ENCODE measurements at places on chromosomes 5 and 9. TPM values are rescaled to one million over a fixed set of nuclear protein-coding genes. Genes with fewer than 3 reads are reported as not detected.

DNA sequence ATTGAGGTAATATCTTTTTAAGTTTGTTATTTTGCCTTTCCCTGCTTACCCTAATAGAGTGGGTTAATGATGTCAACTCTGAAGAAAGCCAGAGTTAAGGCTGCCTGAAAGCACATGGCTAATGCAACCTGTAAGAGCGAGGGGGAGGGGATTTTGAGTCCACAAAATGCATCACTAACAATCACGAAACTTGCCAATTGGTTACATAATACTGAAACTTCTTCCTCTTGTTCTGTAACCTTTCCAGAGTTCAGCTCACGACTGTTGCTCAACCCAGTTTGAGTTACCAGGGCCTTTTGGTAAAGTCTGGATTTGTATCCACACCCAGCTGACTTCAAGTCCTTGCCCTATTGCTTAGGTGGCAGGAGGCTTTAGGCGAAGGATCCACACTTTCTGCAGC is 308.8 kb downstream of the EFNA5 start:
- DNase-seq = no peak

DNA sequence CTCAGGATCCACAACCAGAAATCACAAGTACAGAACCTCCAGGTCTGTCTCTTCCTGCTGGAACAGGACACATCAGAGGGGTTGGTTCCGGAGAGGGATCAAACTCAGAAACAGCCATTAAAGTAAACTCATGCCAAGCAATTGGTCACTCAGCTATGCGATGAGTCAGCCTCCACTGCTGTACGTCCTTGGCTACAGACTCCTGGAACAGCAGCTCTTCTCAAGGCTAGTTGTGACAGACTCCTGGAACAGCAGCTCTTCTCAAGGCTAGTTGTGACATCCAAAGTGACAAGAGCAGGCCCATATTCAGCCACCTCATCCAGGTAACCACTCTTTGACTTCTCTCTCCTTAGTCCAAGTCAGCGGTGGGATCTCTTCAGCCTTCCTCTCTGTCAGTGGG is at the start of gene SPINK13:
Gene SPINK13 (plus strand): TSS at position 229 of the 400 bp plus-strand sequence. CDS start 1,279 bp downstream, outside the sequence.
- peak; percentile 36 for DNase-seq

DNA sequence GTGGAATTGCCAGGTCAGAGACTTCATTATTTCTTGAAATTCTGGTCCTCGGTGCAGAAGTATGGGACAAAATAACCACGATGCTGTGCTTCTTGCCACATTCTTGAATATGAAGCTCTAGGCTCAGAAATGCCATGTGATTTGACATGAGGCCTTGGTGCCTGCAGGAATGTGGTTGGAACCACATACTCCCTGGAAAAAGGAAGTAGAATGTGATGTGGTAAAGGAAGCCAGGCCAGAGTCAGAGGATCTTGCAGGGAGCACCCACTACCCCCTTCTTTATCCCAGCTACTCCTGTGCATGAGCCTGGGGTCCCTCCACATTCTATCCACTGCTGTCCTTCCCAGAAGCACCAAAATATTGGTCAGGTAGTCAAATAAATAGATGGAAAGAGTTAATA is 80.9 kb downstream of the FOXD1 start:
- DNase-seq = no peak

DNA sequence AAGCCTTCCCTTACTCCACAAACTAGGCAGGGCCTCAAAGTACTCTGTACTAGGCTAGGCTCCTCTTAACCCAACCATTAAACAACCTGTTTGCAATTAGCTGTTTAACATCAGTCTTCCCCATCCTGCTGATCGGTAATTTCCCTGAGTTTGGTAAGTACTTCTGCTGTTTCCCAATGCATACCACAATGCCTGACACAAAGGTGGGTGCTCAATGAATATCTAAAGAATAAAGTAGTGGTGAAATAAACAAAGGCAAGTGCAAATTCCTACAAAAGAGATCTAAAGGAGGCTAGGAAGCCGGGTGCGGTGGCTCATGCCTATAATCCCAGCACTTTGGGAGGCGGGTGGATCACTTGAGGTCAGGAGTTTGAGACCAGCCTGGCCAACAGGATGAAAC is 25.0 kb downstream of the FBXW2 start:
- DNase-seq = no peak

Gene ENTPD2
- polyA plus RNA-seq = 3.2 TPM

Gene CCDC187
- polyA plus RNA-seq = 0.09 TPM

Gene SARDH
- 15.6 TPM for polyA plus RNA-seq

- DNase-seq = no peak
Measured at GRCh38 chr5:179313849-179314521, 31.3 kb downstream of the ADAMTS2 start.

Gene PFN3
- polyA plus RNA-seq = not detected

- no peak for DNase-seq
Measured at GRCh38 chr5:14806456-14806855, 65.1 kb downstream of the ANKH start.

Gene KCNV2
- not detected for polyA plus RNA-seq

- peak; percentile 56 for DNase-seq
Measured at GRCh38 chr9:14179449-14179848, 134.5 kb downstream of the NFIB start.

- no peak for DNase-seq
Measured at GRCh38 chr5:134530301-134531077, 5.0 kb downstream of the JADE2 start.

DNA sequence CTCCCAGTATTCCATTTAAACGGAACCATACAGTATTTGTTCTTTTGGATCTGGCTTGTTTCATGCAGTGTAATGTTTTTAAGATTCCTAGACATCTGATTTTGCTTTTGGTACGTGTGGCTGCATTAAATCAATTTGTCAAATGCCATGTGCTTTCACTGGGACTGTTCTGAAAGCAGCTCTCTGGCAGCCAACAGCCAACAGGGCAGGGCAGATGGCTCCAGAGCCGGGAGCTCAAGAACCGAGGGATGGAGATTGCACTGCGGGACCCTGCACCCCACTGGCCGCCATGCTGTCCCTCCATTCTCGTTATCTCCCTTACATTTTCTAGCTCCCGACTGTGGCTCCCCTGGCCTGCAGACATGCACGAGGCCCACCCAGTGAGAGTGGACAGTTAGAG is 33.4 kb upstream of the AIF1L start:
- no peak for DNase-seq

DNA sequence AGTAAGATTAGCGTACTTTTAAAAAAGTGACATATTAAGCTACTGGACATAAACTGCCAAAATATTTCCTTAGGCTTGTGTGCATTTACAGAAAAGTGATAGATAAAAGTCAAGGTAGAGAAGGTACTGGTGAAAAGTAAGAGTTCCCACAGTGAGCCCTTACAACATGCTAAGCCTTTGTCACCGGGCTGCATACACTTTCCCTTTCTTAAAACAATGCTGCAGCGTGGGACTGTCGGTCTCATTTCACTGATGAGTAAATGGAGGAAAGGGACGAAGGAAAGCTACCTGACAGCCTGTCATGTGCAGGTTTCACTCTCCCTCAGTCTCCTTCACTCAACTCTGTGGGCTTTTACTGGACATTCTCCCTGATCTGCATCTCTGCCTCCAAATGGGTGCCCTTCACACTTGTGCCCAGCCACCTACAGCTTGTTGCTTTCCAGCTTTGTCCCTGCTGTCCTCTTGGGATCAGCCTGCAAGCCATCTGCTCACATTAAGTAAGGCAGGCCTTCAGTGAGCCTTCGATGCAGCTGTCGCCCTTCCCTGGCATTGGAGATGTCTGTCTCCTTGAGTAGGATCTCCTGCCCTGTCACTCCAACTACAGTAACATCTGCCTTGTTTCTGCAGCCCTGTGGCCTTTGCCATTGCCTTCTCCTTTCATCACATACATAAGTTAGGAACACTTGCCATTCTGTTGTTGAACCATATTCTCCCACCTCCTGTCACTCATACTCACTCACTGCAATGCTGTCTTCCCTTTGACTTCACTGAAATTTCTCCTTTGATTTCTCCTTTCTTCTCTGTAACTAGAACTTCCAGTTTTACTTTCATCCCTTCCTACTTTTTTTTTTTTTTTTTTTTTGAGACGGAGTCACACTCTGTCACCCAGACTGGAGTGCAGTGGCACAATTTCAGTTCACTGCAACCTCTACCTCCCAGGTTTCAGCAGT is 9.3 kb upstream of the ROPN1L start:
- DNase-seq = no peak

All from HepG2 (cell line).